ENCODE measurements at places on chromosomes 2 and 18.

DNA sequence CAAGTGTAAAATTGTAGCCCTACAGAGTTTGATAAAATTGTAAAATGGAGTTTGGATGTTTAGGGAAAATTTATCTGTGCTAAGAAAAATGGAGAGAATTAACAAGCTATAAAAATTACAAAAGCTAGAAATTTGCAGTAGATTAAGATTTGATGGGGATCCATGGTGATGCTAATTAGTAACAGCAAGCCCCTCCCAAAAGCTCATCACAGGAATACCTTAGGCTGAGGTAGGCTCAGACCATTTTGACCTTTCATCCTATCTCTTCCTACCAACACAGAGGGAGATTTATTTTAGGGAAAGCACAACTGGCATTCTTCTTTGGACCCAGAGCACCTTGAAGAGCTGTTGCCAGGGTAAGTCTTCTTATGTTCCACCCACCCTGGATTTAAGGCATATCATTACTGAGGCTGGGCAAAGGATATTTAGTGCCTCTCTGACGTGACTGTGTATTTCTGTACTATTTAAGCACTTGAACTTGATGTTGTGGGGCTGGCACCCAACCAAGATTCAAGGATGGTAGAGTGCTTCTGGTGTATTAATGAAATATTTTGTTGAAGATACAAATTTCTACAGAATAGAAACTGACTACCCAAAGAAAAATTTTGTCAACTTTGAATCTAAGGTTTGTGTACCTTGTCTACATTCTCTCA is 70.8 kb upstream of the SLC39A10 start:
- no peak for DNase-seq

GRCh38 chr2:64899081-64899865 is 89.9 kb upstream of the SLC1A4 start:
- DNase-seq: no peak

GRCh38 chr18:72089432-72089831 is 454.7 kb downstream of the CBLN2 start:
- DNase-seq: no peak

GRCh38 chr2:168670478-168670877 is 132.0 kb upstream of the NOSTRIN start:
- DNase-seq: no peak

GRCh38 chr2:213213186-213213585 is 61.8 kb upstream of the IKZF2 start:
- DNase-seq: no peak

GRCh38 chr2:174546519-174547506 is 50.8 kb downstream of the WIPF1 start:
- no peak for DNase-seq

- DNase-seq: no peak
Measured at GRCh38 chr2:119338826-119339561, 27.6 kb downstream of the C2orf76 start.

- no peak for DNase-seq
Measured at GRCh38 chr2:241126771-241127202, 22.5 kb downstream of the PASK start.

DNA sequence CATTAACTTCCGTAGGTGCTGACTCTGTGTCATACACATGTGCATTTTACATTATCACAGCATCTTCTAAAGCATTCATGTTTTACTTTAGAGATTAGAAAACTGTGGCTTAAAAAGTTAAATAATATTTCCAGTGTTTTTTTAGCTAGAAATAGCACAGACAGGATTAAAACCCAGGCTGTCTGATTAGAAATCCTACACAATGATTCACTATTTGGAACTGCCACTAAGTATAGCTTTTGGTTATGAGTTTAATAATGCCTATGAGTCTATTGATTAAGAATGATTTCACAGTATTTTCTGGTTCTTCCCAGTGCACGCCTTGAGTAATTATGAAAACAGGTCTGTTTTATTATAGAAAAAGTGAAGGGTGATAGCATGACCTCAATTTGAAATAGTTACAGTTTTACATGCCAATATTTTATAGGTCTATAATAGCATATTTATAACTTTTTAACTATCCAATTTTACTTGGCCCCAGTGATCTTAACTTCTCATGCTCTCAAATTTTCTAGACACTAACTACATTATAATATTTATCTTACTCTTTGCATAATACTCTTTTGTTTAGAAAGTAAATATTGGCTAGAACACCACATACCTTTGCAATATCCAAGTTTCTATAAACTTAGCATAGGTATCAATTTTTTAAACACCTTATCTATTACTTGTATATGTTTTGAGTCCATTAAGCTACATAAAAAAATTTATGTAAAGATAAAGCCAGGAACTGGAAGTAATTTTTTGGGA is 313.2 kb downstream of the RND3 start:
- no peak for DNase-seq

- no peak for DNase-seq
Measured at GRCh38 chr18:48937869-48938750, 12.7 kb downstream of the SMAD7 start.

GRCh38 chr2:221535824-221536223 is 36.3 kb downstream of the EPHA4 start:
- DNase-seq: no peak

Data from AG04449 (cell line).